Left hindlimb (tissue), 1 donor: ENCODE measurements at places on chromosomes 6 and 20.

GRCh38 chr20:58042591-58042990 lies 185.9 kb downstream of the ANKRD60 start:
- no peak for DNase-seq

- no peak for DNase-seq
Observed at GRCh38 chr20:3433744-3434143, 26.3 kb upstream of the DNAAF9 start.

DNA sequence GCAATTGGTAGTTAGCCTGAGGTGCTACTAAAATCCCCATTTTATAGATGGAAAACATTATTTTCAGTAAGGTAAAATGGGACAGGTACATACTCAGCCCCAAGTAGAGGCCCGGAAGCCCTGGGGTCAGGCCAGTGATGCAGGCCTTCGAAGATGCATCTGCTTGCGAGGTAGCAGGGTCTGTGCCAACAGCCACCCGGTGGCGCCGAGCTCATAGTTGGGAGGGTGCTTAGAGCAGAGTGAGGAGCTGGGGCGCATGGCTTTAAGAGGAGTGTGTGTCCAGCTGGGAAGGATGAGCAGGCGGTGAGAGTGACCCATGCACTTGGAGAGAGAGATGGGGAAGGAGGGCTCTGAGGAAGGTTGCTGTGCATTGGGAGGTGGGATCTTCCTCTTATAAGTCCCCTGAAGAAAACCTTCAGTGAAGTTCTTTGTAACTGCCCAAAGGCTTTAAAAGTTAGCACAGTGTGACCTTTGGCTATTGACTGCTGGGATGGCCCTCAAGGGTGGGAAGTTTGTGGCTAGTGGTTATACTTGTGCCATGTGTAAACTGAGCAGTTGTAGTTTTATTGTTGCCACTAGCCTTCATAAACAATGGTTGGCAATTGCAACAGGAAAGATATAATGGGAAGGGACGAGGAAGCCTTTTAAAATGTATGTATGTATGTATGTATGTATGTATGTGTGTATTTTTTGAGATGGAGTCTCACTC lies 71.1 kb downstream of the TOX2 start:
- no peak for DNase-seq

DNA sequence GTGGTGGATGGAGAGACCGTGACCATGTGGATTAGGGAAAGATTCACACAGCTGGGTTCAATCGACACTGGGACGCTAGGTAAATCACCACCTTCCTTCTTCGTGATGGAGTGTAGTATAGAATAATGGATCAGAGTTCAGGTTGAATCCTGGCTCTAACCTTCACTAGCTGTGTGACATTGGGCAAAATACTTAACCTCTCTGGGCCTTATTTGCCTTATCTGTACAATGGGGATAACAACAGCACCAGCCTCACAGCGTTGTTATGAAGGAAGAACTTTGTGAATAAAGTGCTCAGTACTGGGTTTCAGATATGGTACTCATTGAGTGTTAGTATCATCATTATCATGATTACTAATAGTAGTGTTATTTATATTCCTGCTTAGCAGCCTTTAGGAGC lies 126.1 kb upstream of the AKAP12 start:
- DNase-seq = no peak

GRCh38 chr20:63061051-63061770 lies 54.4 kb upstream of the BHLHE23 start:
- DNase-seq = no peak

GRCh38 chr20:33261465-33261864 lies 21.5 kb upstream of the BPIFB1 start:
- no peak for DNase-seq

DNA sequence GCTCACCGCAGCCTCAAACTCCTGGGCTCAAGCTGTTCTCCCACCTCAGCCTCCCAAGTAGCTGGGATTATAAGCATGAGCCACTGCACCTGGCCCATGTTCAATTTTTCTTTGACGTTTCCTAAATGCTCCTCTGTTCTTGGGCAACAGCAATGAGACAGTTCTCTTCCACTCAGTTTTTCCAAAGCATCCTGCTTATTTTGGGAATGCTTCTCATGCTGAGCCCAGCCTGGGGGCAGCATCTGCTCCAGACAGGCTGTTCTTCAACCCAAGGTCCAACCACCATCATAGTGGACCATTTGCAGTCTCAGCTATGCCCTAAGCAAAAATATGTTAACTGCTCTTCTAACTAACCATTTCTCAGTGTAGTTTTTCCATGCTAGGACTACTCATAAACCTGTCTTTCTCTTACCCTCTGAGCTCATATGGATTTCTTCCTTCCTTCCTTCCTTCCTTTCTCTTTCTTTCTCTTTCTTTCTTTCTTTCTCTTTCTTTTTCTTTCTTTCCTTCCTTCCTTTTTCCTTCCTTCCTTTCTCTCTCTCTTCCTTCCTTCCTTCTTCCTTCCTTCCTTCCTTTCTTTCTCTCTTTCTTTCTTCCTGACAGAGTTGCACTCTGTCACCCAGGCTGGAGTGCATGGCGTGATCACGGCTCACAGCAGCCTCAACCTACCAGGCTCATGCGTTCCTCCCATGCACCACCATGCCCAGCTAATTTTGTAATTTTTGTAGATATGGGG lies 48.4 kb downstream of the GCNT2 start:
- DNase-seq = no peak

DNA sequence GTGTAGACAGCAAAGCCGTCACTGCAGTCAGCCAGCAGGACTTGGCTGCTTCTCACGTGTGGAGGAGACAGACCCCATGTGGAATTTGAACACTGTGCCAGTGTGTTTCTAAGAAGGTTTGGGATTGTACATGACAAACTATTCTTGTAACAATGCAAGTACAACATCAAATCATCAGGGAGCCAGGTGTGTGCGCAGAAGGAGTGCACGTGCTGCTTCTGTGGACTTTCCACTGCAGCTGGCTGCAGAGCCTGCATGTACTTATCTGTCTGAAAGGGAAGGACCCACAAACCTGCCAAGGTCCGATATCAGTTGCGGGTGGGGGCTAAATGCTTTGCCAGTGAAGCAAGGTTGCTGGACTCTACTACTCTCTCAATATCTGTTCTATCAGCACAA lies 211.6 kb downstream of the WDR27 start:
- DNase-seq = peak; percentile 62

DNA sequence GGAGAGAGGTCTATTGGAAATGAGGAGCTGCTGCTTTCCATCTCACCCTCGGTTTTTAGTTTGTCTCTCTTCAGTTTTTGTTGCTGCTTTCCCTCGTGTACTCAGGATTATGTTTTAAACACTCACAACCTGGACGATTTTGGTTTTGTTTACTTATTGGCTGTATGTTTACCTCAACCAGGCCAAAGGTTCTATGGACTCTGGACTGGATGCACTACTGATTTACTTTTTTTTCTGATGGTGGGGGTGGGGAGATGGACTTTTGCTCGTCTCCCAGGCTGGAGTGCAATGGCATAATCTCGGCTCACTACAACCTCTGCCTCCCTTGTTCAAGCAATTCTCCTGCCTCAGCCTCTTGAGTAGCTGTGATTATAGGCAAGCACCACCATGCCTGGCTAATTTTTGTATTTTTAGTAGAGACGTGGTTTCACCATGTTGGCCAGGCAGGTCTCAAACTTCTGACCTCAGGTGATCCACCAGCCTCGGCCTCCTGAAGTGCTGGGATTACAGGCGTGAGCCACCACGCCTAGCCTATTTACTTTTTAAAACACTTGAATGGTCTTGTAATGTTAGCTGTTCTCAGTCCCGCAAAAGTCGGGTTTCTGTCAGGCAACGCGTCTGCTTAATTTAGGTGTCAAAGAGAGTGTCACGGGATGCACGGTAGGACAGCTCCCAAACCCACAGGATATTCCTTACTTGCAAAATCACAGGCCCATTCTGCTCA lies 148.2 kb upstream of the RIPOR2 start:
- no peak for DNase-seq

GRCh38 chr20:2416541-2417212 lies 36.0 kb downstream of the TGM6 start:
- no peak for DNase-seq

GRCh38 chr6:15076565-15076964 lies 169.3 kb upstream of the JARID2 start:
- DNase-seq = no peak

GRCh38 chr6:6851059-6851948 lies 256.5 kb upstream of the RREB1 start:
- no peak for DNase-seq

DNA sequence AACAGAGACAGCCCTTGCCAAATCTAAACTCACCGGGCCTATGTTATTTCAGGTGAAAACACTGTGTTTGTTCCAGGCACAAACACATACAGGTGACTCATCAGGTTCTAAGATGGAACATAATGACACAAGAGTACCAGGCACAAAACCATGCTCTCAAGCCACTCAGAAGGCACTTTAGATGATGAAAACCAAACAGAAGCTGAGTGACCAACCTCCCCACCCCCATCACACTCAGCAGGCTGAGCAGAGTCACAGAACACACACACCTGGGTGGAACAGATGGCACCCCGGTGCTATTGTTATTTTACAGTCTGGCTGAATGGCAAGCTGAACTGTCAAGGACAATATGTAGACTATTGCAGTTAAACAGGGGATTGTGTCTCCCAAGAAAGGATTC lies 20.6 kb upstream of the NKX2-2 start:
- DNase-seq = no peak

GRCh38 chr20:4997222-4997621 lies 4.1 kb downstream of the SLC23A2 start:
- DNase-seq = no peak

- no peak for DNase-seq
Observed at GRCh38 chr6:129059650-129060049, 176.7 kb downstream of the LAMA2 start.

GRCh38 chr6:145036236-145036635 lies 699.1 kb downstream of the EPM2A start:
- no peak for DNase-seq

DNA sequence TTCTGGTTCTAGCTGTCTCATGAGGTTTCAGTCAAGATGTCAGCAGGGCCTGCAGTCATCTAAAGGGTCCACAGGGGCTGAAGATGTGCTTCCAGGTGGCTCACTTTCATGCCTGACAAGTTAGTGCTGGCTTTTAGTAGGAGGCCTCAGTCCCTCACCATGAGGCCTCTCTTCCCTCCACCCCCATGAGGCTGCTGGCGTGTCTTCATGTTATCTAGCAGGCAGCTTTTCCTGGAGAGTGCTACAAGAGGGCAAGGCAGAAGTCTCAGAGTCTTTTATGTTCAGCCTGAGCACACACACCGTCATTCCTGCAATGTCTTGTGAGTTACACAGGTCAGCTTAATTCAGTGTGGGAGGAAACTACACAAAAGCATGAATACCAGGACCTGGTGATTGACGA lies 769.9 kb downstream of the HDGFL1 start:
- DNase-seq = no peak

GRCh38 chr6:139173172-139173571 lies 38.3 kb downstream of the HECA start:
- DNase-seq = no peak

DNA sequence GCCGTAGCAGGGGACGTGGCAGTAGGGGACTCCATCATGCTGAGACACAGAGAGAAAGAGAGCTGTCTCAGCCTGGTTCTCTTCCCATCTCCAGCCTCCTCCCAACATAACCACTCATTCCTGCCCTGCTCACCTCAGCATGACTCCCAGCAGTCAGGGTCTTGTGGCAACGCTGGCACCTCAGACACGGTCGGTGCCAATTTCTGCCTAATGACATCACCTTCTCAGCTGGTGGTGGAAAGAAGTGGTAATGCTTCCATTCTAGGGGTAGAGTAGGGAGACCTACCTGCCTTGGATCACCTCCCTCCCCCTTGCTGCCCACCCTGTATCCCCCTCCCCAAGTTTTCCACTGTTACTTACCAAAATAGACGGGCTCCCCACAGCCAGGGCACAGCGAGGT lies 2.5 kb downstream of the CRIP3 start:
- no peak for DNase-seq

DNA sequence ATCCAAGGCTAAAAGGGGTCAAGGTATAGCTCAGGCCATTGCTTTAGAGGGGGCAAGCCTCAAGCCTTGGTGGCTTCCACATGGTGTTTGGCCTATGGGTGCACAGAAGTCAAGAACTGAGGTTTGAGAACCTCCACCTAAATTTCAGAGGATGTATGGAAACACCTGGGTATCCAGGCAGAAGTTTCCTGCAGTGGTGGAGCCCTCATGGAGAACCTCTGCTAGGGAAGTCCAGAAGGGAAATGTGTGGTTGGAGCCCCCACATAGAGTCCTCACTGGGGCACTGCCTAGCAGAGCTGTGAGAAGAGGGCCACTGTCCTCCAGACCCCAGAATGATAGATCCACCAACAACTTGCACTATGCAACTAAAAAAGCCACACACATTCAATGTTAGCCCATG lies 678.7 kb upstream of the ADGRB3 start:
- no peak for DNase-seq

- DNase-seq = peak; percentile 53
Observed at GRCh38 chr6:105851113-105851580, 235.0 kb upstream of the PRDM1 start.

GRCh38 chr6:158168040-158168289 lies at the start of gene SERAC1:
SERAC1 (minus strand) TSS chr6:158168262; CDS start chr6:158158363, 9,899 bp downstream.
- no peak for DNase-seq

GRCh38 chr20:62651285-62652021 lies 9.2 kb downstream of the SLCO4A1 start:
- DNase-seq = no peak

GRCh38 chr6:143126574-143126941 lies 65.9 kb downstream of the AIG1 start:
- DNase-seq = no peak

DNA sequence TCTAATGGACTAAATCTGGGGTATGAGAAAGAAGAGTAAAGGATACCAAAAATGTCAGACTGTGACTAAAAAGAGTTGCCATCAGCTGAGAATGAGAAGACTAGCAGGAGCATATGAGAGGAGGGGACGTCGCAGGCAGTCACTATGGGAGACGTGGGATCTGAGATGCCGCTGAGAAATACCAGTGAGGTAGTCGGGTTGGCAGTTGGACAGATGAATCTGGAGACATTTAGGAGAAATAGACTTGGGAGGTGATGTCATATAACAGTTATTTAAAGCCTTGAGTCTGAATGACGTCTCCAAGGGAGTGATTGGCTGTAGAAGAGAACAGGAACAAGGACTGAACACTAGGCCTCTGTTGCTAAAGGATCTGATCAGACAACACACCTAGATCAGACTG lies 51.5 kb upstream of the TRIM26 start:
- DNase-seq = no peak

DNA sequence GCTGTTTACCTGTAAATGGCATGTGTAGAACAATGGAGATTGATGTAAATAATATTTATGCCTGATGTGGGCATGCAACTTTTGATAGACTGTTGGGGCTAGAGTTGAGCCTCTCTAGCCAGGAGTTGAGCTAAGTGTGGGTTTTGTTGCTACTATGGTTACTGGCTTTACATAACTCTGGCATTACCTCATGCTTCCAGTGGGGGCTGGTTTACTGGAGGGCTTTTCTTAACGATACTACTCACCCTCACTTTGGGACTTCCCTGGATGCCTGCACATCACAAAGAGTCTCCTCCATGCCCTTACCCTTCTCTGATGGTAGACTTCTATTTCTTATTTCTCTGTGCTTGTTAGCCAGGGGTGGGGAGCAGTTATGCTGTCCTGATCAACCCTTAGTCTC lies 524.6 kb upstream of the CDH4 start:
- no peak for DNase-seq

GRCh38 chr6:31826793-31827285 lies 699 bp upstream of the HSPA1B start:
- DNase-seq = peak; percentile 93

GRCh38 chr20:9935285-9935684 lies 96.4 kb upstream of the PAK5 start:
- no peak for DNase-seq

- no peak for DNase-seq
Observed at GRCh38 chr6:95685822-95686221, 108.5 kb downstream of the MANEA start.
